ENCODE measurements at places on chromosomes 7 and 10. TPM values are rescaled to one million over a fixed set of nuclear protein-coding genes. Genes with fewer than 3 reads are reported as not detected.

DNA sequence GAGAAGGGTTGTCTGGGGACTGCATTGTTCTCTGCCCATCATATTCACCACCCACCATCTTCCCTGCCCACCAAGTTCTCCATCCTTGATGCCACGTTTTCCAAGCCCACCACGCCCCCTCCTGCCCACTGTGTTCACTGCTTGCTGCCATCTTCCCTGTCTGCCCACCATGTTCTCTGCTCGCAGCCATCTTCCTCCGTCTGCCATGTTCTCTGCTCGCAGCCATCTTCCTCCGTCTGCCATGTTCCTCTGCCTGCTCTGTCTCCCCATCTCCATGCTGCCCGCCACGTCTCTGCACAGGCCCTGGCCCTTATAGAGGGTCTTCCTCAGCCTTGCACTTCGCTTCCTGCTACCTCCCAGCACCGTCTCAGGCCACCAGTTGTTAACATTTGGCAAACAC lies 30.0 kb upstream of the ZNF32 start:
- H3K27me3 ChIP-seq: no peaks in the 10 kb centered on the region
- H3K36me3 ChIP-seq: no peaks in the 10 kb centered on the region
- H3K4me3 ChIP-seq: no peak overlapping the region
- H3K4me1 ChIP-seq: no peaks in the 10 kb centered on the region
- H3K27ac ChIP-seq: no peak overlapping the region

- no peaks in the 10 kb centered on the region for H3K27me3 ChIP-seq
- no peak overlapping the region for H3K27ac ChIP-seq
- no peaks in the 10 kb centered on the region for H3K4me1 ChIP-seq
- H3K4me3 ChIP-seq: no peak overlapping the region
- DNase-seq: no peak
These were observed 242.6 kb downstream of the TWIST1 start for GRCh38 chr7:18874880-18875279.

- H3K4me1 ChIP-seq: no peaks in the 10 kb centered on the region
- peaks cover 36% of the 10 kb centered on the region for H3K36me3 ChIP-seq
- no peak for DNase-seq
- H3K4me3 ChIP-seq: no peak overlapping the region
- no peaks in the 10 kb centered on the region for H3K27me3 ChIP-seq
These were observed 12.1 kb downstream of the SPRN start for GRCh38 chr10:133412381-133412711.

- peak; percentile 43 for DNase-seq
- H3K4me3 ChIP-seq: no peak overlapping the region
- no peaks in the 10 kb centered on the region for H3K27me3 ChIP-seq
These were observed 28.1 kb downstream of the EPHB4 start for GRCh38 chr7:100799037-100799896.

DNA sequence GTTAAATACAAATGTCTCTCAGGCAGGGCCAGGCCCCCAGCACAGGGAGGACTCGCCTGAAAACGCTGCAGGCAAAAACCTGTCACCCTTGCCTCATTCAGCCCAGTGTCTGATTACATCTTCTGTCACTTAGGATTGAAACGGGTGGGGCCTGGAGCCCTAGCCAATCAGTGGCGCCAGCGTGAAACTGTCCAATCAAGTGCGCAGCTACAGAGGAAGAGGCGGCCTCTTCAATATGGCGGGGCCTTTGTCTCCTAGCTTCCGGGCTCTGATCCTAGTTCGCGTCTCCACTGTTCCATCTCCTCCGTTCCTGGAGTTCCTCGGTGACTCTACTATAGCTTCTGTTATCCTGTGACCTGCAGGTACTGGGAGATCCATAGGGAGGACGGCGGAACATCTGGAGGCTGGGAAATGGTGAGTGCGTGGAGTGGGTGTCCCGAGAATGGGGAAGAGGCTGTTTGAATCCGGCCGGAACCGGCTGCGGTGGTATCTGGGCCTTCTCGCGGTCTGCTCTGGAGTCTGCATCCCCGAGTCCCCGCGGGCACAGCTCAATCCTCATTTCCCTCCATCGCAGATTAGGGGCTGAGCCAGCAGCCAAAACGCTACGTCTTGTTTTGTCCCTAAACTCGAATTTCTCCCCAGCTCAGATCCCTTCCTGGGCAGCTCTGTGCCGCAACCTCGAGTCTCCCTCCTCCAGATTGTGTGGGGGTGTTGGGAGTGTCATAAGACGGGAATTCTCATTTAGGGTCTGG lies at the start of gene ZNF736:
ZNF736 (plus strand) TSS at position 222 of the 752 bp plus-strand sequence; CDS start at position 412, 190 bp downstream.
- no peaks in the 10 kb centered on the region for H3K36me3 ChIP-seq
- DNase-seq: peak; percentile 91
- peaks cover 27% of the 10 kb centered on the region for H3K4me1 ChIP-seq

DNA sequence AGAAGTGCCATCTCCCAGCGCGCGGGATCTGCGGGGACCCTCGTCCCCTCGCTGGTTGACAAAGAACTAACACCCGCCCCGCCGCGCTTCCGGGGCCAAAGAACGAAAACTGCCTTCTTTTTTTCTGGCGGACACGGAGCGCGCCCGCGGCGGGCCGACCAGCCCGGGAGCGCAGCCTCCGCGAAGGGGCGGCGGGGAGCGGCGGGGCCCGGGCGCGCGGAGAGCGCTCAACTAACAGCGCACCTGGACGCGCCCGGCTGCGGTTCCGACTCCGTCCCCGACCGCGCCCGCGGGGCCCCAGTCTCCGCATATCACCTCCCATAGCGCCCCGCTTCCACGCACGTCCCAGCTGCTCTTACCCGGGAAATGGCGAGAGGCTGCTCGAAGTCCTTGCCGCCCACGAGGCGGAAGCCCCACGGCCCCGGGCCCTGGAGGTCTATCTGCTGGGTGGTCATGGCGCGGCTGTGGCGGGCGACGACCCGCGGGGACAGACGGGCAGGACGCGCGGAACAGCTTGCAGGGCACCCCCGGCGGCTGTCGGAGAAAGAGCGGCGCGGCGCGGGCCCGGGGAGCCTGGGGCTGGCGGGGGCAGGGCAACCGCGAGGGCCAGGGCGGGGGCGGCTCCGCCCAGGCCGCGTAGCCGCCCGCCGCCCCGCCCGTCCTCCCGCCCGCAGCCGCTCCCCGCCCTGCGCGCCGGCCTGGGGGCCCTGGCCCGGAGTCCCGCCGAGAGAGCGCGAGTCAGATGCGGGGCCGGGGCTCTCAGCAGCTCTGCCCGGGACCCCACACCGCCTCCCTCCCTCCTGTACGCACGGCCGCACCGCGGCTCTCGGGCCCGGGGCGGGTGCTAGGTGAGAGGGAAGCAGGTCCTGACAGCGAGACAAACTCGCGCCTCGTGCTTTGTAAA lies at the start of gene PDLIM1:
PDLIM1 (minus strand) TSS at position 543 of the 904 bp plus-strand sequence; CDS start at position 455, 88 bp downstream.
- H3K27ac ChIP-seq: no peak within 1 kb of the TSS
- peak; percentile 26 for DNase-seq
- peaks cover 16% of the 10 kb centered on the region for H3K4me1 ChIP-seq

- H3K4me3 ChIP-seq: no peak overlapping the region
- no peak for DNase-seq
- H3K4me1 ChIP-seq: no peaks in the 10 kb centered on the region
- no peaks in the 10 kb centered on the region for H3K36me3 ChIP-seq
- H3K27ac ChIP-seq: no peak overlapping the region
- no peaks in the 10 kb centered on the region for H3K27me3 ChIP-seq
These were observed 152.0 kb upstream of the PITRM1 start for GRCh38 chr10:3324612-3325038.

- H3K27ac ChIP-seq: no peak overlapping the region
- H3K4me3 ChIP-seq: no peak overlapping the region
- H3K4me1 ChIP-seq: no peaks in the 10 kb centered on the region
- no peaks in the 10 kb centered on the region for H3K36me3 ChIP-seq
- no peaks in the 10 kb centered on the region for H3K27me3 ChIP-seq
These were observed 455.3 kb downstream of the REEP3 start for GRCh38 chr10:63976538-63976937.

DNA sequence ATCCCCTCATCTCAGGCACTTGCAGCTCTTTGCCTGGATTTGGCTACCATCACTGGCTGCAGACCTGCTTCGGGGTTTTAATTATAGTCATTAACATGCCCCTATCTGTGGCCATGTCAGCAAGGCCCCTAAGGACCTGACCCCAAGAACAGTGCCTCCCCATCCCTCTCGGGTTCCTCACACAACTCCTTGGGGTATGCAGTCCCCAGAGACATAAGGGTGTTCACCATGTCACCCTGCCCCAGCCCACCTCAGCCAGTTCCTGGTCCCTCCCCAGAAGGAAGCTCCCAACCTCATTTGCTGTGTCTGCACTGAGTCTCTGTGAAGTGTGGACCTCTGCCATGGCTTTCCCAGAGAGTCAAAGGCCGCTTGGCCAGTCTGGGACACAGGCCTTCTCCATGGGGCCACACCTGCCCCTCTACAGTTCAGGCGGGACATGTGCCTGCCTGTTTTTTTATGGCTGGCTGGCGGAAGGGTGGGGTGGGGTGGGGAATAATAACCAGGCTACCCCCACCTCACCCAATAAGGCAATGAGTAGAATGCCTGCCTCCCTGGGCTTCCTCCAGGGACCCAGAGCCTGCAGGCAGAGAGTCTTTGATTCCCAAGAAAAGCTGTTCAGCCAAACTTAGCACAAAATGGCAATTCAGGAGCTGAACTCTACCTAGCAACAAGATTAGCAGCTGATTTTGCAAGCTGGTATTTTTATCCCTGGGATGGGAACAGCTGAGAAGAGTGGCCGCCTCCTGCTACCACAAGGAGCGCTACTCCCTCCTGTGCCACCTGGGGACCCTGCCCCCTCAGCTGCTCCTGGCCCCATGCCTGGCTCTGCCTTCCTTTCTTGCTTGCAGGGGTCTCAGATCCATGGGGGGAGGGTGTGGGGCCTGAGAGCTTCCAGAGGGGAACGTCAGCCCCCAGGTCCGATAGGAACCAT lies 23.7 kb upstream of the CAMK2B start:
- H3K4me1 ChIP-seq: no peaks in the 10 kb centered on the region
- H3K36me3 ChIP-seq: no peaks in the 10 kb centered on the region
- no peak overlapping the region for H3K27ac ChIP-seq
- no peak for DNase-seq
- no peak overlapping the region for H3K4me3 ChIP-seq

GRCh38 chr7:63087575-63088190 lies 911.0 kb upstream of the ZNF722 start:
- no peak overlapping the region for H3K27ac ChIP-seq
- H3K36me3 ChIP-seq: no peaks in the 10 kb centered on the region
- H3K4me1 ChIP-seq: no peaks in the 10 kb centered on the region
- H3K4me3 ChIP-seq: no peak overlapping the region

DNA sequence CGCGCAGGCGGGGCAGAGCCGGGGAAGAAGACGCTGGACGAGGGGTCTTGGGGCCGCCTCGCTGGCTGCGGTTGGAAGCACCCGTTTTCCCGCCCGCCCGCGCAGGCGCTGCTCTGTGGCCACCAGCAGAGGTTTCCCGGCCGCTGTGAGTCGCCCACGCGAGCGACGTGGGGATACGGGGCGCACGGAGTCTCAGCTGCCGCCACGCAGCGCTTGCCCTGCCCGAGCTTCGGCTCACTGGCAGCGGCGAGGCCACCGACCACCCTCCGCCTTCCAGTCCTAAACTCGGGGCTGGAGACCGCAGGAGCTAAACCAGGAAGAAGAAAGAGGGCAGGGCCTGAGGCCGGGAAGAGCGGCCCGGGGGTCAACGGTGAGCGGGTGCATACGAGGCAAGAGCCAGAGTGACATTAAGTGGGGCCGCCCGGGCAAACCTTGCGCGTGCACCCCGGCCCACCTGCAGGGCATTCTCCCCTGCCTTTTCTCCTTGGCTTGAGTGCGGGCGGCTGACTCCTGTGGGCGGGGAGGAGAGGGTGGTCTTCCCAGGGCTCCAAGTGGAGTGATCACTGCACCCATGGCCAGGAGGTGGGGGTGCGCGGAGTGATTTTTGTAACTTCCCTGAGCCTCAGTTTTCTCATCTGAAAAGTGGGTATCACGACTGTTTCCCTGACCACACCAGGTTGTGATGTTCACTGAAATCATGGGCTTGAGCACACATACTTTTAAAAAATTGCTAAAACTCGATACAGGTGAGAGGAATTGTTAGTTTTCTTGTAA lies 7.1 kb upstream of the EMX2 start:
- no peak for DNase-seq
- no peak overlapping the region for H3K4me3 ChIP-seq
- H3K36me3 ChIP-seq: no peaks in the 10 kb centered on the region
- no peak overlapping the region for H3K27ac ChIP-seq

- no peak overlapping the region for H3K27ac ChIP-seq
- H3K36me3 ChIP-seq: no peaks in the 10 kb centered on the region
These were observed 195.4 kb upstream of the PLXDC2 start for GRCh38 chr10:19620811-19621210.

GRCh38 chr10:5528989-5529701 lies 4.4 kb downstream of the CALML3 start:
- DNase-seq: no peak
- no peaks in the 10 kb centered on the region for H3K27me3 ChIP-seq
- no peak overlapping the region for H3K27ac ChIP-seq
- H3K4me1 ChIP-seq: no peaks in the 10 kb centered on the region
- H3K4me3 ChIP-seq: no peak overlapping the region

DNA sequence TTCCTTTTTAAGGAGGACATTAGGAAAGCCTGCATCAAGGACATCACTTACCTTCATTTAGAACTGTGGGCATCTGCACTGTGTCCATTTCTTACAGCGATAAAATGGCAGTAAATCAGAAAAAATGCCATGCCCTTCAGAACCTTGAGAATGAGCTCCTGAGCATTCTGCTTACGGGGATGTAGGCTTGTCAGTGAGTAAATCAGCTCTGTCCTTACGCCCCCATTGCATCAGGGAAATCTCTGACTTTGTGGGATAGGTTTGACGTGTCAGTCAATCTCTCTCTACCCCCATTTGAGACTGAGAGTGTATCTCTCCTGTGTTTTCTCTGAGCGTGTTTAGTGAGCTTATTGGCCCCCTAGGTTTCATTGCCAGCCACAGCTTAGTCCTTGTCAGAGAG lies 837.1 kb downstream of the LRMDA start:
- no peak for DNase-seq
- H3K27me3 ChIP-seq: no peaks in the 10 kb centered on the region
- H3K36me3 ChIP-seq: no peaks in the 10 kb centered on the region

GRCh38 chr7:121938429-121938996 lies 65.6 kb downstream of the PTPRZ1 start:
- H3K4me1 ChIP-seq: no peaks in the 10 kb centered on the region
- H3K36me3 ChIP-seq: no peaks in the 10 kb centered on the region
- no peak overlapping the region for H3K27ac ChIP-seq
- no peak for DNase-seq
- no peak overlapping the region for H3K4me3 ChIP-seq
- H3K27me3 ChIP-seq: no peaks in the 10 kb centered on the region

- H3K27me3 ChIP-seq: no peaks in the 10 kb centered on the region
- H3K27ac ChIP-seq: no peak overlapping the region
- H3K36me3 ChIP-seq: no peaks in the 10 kb centered on the region
- DNase-seq: no peak
These were observed 270.5 kb upstream of the PLPP4 start for GRCh38 chr10:120186506-120186905.

GRCh38 chr10:127916826-127917225 lies 9.9 kb downstream of the PTPRE start:
- no peaks in the 10 kb centered on the region for H3K27me3 ChIP-seq
- H3K36me3 ChIP-seq: no peaks in the 10 kb centered on the region
- no peak overlapping the region for H3K27ac ChIP-seq
- no peak for DNase-seq
- H3K4me3 ChIP-seq: no peak overlapping the region

GRCh38 chr10:81104494-81104893 lies 566.8 kb downstream of the SH2D4B start:
- H3K36me3 ChIP-seq: no peaks in the 10 kb centered on the region
- H3K27me3 ChIP-seq: no peaks in the 10 kb centered on the region
- no peaks in the 10 kb centered on the region for H3K4me1 ChIP-seq
- H3K27ac ChIP-seq: no peak overlapping the region
- no peak for DNase-seq
- no peak overlapping the region for H3K4me3 ChIP-seq

CNNM1 gene
- polyA plus RNA-seq: 0.03 TPM

COL26A1 gene
- not detected for polyA plus RNA-seq

SFRP5 gene
- polyA plus RNA-seq: not detected

RBM20 gene
- polyA plus RNA-seq: not detected

SPRN gene
- polyA plus RNA-seq: 0.26 TPM

All from CD4-positive, alpha-beta memory T cell (primary cell).